Urinary bladder (tissue), 4 donors: ENCODE measurements at places on chromosomes 3 and 15. TPM values are rescaled to one million over a fixed set of nuclear protein-coding genes. Genes with fewer than 3 reads are reported as not detected.

Gene COL6A6
- 31.5 TPM for total RNA-seq

Gene GOLGA6A
- total RNA-seq: not detected

Gene STRIT1
- 1.4 TPM for total RNA-seq

Gene ACTC1
- total RNA-seq: 187 TPM

Gene PML
- 22.3 TPM for total RNA-seq

Gene TMC3
- 0.95 TPM for total RNA-seq

Gene TRIM59
- total RNA-seq: 40.2 TPM

Gene WDR72
- 0.16 TPM for total RNA-seq

Gene RBMS3
- total RNA-seq: 136 TPM

Gene DNAH12
- total RNA-seq: 0.37 TPM

Gene B4GALT4
- 23.2 TPM for total RNA-seq

Gene ROBO2
- total RNA-seq: 38.1 TPM

Gene ONECUT1
- 0.63 TPM for total RNA-seq

Gene SLC38A3
- total RNA-seq: 0.63 TPM

Gene SPESP1
- 1.2 TPM for total RNA-seq

Gene GRIP2
- total RNA-seq: 6.9 TPM

Gene GRAMD2A
- total RNA-seq: 0.74 TPM

Gene ERICH6
- 0.21 TPM for total RNA-seq

Gene ATP1B3
- 21.8 TPM for total RNA-seq

Gene CD86
- 6.1 TPM for total RNA-seq

Gene TGM4
- not detected for total RNA-seq

Gene SCN5A
- 3.1 TPM for total RNA-seq

Gene ACTRT3
- 3.3 TPM for total RNA-seq

Gene SYNPR
- total RNA-seq: 0.95 TPM

Gene ALDH1A2
- 36.0 TPM for total RNA-seq

Gene FGF7
- total RNA-seq: 57.8 TPM
